Ureter (tissue), 1 donor: ENCODE measurements at places on chromosomes 2 and 18. TPM values are rescaled to one million over a fixed set of nuclear protein-coding genes. Genes with fewer than 3 reads are reported as not detected.

The TRIM54 gene
- total RNA-seq = 0.18 TPM

The FAHD2B gene
- total RNA-seq = 18.6 TPM

The RBM44 gene
- total RNA-seq = 1.5 TPM

The CLASP1 gene
- 74.8 TPM for total RNA-seq

DNA sequence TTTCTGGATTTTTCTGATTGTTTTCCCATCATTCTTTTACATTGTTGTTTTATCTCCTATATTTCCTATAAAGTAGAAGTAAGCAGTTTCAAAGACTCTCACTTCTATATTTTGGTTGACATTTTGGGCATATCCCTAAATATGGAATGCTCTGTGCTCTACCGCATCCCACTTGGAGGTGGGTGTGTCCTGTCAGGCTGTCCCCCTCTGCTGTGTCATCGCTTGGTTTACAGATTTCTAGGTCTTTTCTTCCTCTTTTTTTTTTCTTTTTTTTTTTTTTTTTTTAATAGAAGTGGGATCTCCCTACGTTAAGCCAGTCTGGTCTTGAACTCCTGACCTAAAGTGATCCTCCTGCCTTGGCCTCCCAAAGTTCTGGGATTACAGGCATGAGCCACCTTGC lies 13.3 kb downstream of the DGKD start:
- no peak for DNase-seq

DNA sequence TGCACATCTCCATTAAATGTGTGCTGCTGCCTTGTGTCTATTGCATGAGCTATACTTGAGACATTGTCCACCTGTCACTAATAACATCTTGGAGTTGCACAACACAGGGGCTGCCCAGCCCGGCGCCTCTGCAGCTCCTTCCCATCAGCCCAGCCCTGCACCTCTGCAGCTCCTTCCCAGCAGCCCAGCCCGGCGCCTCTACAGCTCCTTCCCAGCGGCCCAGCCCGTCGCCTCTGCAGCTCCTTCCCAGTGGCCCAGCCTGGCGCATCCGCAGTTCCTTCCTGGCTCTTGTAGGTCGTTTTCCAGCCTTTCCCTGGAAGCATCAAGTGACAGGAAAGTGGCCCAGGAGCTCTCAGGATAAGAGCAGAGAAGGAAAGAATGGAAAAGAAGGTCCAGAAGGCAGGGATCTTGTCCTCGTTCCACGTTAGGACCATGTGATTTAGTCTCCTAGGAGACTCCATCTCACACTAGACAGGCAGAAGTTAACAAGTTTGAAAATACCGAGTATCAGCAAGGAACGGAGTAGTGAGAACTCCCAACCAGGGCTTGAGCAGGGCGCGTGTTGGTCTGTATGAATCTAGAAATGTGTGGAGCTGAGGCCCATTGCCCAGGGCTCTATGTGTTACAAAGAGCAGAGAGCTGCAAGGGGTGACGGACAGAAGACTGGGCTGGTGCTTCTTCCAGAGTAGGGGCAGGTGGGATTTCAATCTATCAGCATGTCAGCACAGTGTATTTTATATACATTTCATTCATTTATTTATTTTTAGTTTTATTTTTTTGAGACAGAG lies 115.7 kb upstream of the TPO start:
- no peak for DNase-seq

- DNase-seq = no peak
Measured at GRCh38 chr2:191839918-191840804, 6.7 kb downstream of the CAVIN2 start.

- no peak for DNase-seq
Measured at GRCh38 chr2:121409966-121410365, 120.7 kb upstream of the RNU4ATAC start.

GRCh38 chr2:155841442-155841841 lies 491.1 kb downstream of the NR4A2 start:
- DNase-seq = no peak

DNA sequence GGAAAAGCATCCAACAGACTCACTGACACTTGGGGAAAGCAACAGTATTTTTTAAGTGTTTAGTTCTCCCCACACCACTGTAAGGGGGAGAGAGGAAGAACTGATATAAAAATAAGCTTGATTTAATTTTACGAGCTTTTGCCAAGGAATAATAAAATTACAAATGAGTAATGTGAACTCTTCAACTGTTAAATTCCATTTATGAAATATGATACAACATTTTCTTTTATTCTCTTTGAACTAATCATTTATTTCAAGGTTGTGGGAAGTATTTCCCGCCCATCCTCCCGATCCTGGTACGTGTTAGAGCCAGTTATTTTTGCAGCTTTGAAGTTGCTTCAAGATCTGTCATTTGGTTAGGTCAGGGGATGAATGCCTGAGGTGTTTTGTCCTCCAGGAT lies 35.2 kb downstream of the WDPCP start:
- no peak for DNase-seq

GRCh38 chr2:201517094-201517493 lies 65.6 kb downstream of the STRADB start:
- no peak for DNase-seq
